NCI-H524 treated with DMSO at 0.1 percent for 48 hours (cell line): ENCODE measurements at places on chromosomes 16 and 17.

- peak; percentile 7 for DNase-seq
Measured at GRCh38 chr17:35930211-35931065, at the start of gene RDM1. RDM1 (minus strand) TSS chr17:35930773; CDS start chr17:35930727, 46 bp downstream.

- no peak for DNase-seq
Measured at GRCh38 chr17:39705786-39706348, 6.0 kb downstream of the ERBB2 start.

- no peak for DNase-seq
Measured at GRCh38 chr17:19333736-19334290, 28.7 kb downstream of the B9D1 start.

- DNase-seq: no peak
Measured at GRCh38 chr17:83200231-83200699, 120.9 kb downstream of the METRNL start.

DNA sequence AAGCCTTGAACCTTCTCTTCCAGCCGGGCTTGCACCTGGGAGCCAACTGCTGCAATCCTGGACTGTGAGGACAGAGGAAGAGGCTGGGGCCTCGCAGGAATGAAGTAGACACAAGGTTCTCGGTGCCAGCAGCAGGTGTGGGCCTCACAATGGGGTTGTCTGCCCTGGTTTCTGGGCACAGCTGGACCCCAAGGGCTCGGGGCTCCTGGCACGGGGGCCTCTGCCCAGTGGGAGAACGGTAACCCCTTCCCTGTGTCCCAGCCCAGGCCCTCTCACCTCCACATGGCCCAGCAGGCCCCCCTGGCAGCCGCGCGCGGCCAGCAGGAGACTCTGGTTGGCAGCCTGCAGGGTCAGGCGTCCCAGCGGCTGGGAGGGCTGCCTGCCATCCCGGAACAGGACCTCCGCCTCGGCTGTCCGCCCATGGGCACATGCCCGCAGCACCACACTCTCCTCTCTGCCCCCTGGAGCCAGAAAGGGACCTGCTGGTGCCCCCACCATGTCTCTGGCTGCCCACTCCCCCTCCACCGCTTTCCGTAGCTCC, 46.9 kb downstream of the RMI2 start:
- no peak for DNase-seq

GRCh38 chr17:66652840-66653507, 181.9 kb upstream of the CACNG5 start:
- no peak for DNase-seq
